ENCODE measurements at places on chromosomes 6 and 20. TPM values are rescaled to one million over a fixed set of nuclear protein-coding genes. Genes with fewer than 3 reads are reported as not detected.

DNA sequence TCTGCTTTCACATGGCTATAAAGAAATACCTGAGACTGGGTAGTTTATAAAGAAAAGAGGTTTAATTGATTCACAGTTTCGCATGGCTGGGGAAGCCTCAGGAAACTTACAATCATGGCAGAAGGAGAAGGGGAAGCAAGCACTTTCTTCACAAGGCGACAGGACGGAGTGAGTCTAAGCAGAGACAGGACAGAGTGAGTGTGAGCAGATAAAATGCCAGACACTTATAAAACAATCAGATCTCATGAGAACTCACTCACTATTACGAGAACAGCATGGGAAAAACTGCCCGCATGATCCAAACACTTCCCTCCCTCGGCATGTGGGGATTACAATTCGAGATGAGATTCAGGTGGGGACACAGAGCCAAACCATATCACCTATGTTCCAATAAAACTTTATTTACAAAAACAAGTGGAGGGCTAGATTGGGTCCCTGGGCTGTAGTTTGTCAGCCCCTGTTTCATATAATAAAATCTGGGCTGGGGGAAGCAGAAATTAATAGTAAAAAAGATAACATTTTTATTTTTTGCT lies 37.1 kb upstream of the CTAGE9 start:
- H3K27me3 ChIP-seq: peaks cover 8% of the 10 kb centered on the region
- no peak for DNase-seq
- H3K4me3 ChIP-seq: no peak overlapping the region
- no peaks in the 10 kb centered on the region for H3K4me1 ChIP-seq
- no peaks in the 10 kb centered on the region for H3K36me3 ChIP-seq

GRCh38 chr6:50128420-50129005 lies 78.8 kb upstream of the DEFB112 start:
- H3K36me3 ChIP-seq: no peaks in the 10 kb centered on the region
- H3K4me1 ChIP-seq: no peaks in the 10 kb centered on the region
- H3K27me3 ChIP-seq: no peaks in the 10 kb centered on the region
- no peak overlapping the region for H3K27ac ChIP-seq

GRCh38 chr6:39051399-39052122 lies 3.0 kb downstream of the GLP1R start:
- peaks cover 32% of the 10 kb centered on the region for H3K27me3 ChIP-seq
- no peak overlapping the region for H3K27ac ChIP-seq
- no peak for DNase-seq
- no peaks in the 10 kb centered on the region for H3K36me3 ChIP-seq
- peaks cover 28% of the 10 kb centered on the region for H3K4me1 ChIP-seq

DNA sequence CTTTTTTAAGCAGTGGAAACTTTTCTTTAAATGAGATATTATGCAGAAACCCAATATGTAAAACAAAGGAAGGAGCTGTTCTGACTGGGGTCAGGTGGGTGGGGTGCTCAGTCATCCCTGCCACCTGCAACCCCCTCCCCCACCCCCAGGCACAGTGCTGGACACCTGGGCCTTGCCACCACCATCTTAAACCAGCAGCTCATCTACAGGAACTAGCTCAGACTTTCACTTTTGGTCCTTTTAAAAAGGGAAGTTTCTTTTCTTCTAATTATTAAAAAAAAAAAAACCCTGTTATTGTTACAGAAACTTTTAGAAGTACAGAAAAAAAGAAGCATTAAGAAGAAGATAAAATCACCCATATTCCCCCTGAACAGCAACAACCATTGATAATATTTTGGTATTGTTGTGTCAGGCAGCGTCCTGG lies 37.1 kb downstream of the PPP1R16B start:
- H3K36me3 ChIP-seq: peaks cover 68% of the 10 kb centered on the region
- peak; percentile 88 for DNase-seq
- H3K4me1 ChIP-seq: peaks cover 84% of the 10 kb centered on the region
- H3K4me3 ChIP-seq: peak overlapping the region; percentile 61
- H3K27me3 ChIP-seq: no peaks in the 10 kb centered on the region

GRCh38 chr6:14703586-14703985 lies 542.3 kb upstream of the JARID2 start:
- no peak overlapping the region for H3K4me3 ChIP-seq
- H3K27ac ChIP-seq: no peak overlapping the region
- no peak for DNase-seq
- H3K36me3 ChIP-seq: no peaks in the 10 kb centered on the region

GRCh38 chr6:21176197-21176596 lies 417.4 kb upstream of the SOX4 start:
- no peak overlapping the region for H3K4me3 ChIP-seq
- no peaks in the 10 kb centered on the region for H3K4me1 ChIP-seq
- no peak overlapping the region for H3K27ac ChIP-seq

GRCh38 chr20:2368621-2369020 lies 12.1 kb upstream of the TGM6 start:
- no peak overlapping the region for H3K27ac ChIP-seq
- H3K4me1 ChIP-seq: no peaks in the 10 kb centered on the region
- peaks cover 26% of the 10 kb centered on the region for H3K27me3 ChIP-seq
- H3K36me3 ChIP-seq: no peaks in the 10 kb centered on the region
- DNase-seq: no peak
- H3K4me3 ChIP-seq: no peak overlapping the region

The CYP24A1 gene
- total RNA-seq: not detected

The ZNF133 gene
- 8.0 TPM for total RNA-seq

The SAMD5 gene
- not detected for total RNA-seq

The SGK2 gene
- 0.50 TPM for total RNA-seq

The GSTA3 gene
- total RNA-seq: not detected

The SLC35F1 gene
- total RNA-seq: 0.09 TPM
